ENCODE measurements at places on chromosomes 13 and 19.

DNA sequence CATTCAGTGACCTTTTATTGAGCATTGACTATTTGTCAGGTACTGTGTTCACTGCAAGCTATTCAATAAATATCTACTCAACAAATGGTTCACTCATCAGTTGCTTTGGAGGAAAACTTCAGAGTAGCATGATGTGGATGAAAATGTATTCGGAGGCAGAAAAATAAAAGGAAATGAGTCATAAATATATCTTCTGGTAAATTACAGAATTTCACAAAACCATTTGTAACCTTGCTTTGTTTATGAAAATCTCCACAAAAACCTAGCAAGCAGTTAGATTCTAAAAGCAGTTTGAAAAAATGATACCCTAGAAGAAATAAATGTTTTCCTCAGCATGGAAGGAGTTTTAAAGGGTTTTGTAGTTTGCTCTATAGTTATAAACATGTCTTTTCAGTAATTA lies 399.6 kb downstream of the LMO7 start:
- no peak for DNase-seq

GRCh38 chr19:39568604-39569003 lies 28.6 kb upstream of the EID2 start:
- DNase-seq: no peak

DNA sequence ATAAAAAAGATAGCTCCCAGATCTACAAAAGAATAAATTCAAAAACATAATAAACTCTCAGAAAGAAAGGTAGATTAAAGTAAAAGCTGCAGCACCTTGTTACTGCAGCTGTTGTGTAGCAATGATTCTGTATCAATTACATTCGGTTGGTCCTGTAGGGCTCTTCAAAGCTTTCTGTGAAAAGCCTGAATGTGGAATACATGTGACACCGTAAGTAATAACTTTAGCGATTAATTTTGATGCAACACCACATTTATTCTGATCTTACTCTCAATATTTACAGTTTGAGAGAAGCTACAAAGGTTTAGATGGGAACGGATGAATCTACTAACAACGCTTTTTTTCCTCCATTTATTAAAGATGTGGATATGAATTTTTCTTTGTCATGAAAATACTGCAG lies 279.2 kb downstream of the DACH1 start:
- DNase-seq: no peak

DNA sequence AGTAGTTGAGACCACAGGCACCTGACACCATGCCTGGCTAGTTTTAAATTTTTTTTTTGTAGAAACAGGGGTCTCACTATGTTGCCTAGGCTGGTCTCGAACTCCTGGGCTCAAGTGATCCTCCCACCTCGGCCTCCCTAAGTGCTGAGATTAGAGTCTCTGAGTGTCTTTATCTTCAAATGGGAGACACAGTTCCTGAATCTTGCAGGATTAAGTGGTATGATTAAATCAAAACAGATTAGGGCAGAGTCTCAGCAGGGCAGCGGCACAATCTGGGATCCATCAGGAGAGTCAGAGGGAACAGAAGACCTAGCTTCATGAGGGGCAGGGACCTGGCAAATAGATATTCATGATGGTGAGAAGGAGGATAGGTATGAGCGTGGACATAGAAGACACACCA lies 953 bp downstream of the RLN3 start:
- no peak for DNase-seq

Measured in iPS DF 6.9 (cell line).